ENCODE measurements at places on chromosomes 6 and 20. TPM values are rescaled to one million over a fixed set of nuclear protein-coding genes. Genes with fewer than 3 reads are reported as not detected.

- no peak for DNase-seq
These were observed 20.5 kb downstream of the THBS2 start for GRCh38 chr6:169233181-169233580.

TLDC2 gene
- 25.2 TPM for total RNA-seq

NCOA7 gene
- 25.6 TPM for total RNA-seq

GPR6 gene
- total RNA-seq: not detected

DNA sequence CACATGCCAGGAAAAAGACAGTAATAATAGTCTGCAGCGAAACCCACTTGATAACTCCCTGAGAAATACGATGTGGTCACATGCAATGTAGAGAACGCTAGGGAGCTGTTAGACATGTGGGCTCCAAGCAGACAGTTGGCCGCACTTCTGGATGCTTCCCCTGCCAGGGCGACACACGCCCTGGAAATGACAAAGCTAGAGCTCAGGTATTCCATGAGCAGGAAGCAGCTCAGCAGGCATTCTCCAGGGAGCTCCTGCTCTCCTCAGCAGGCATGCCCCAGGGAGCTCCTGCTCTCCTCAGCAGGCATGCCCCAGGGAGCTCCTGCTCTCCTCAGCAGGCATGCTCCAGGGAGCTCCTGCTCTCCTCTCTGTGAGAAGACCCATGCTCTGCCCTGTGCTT, 52.4 kb upstream of the NXT1 start:
- DNase-seq: no peak

DNA sequence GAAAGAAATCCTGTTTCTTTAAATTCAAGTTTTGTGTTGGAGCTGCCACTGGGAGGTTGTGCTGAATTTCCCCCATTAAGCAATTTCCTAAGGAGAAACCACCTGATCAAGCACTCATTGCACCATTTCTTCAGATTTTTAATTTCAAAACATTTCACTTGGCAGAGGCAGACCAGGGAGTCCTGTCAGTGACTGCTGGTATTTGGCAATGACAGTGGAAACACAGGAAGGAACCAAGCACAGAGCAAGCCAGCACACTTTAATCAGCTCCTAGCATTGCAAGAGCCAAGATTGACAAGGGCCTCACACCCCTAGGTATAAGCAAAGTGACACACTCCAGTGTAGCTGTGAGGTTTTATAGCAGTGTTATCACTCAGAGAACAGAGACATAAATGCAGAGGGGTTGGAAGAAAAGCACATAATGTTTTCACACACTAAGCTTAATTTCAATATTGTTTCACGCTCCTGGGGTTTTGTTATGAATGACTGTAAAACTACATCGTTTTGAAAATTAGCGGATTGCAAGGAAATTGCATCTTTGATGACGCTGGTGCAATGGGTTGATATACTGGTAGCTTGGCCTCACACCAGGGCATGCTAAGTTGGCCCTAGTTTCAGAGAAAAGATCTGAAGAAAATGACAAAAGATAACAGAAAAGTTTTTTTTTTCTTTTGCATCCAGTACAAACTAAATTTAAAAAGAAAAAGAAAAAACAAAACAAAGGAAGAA, 768.4 kb downstream of the TFAP2A start:
- no peak for DNase-seq

SPDEF gene
- 59.4 TPM for total RNA-seq

DNA sequence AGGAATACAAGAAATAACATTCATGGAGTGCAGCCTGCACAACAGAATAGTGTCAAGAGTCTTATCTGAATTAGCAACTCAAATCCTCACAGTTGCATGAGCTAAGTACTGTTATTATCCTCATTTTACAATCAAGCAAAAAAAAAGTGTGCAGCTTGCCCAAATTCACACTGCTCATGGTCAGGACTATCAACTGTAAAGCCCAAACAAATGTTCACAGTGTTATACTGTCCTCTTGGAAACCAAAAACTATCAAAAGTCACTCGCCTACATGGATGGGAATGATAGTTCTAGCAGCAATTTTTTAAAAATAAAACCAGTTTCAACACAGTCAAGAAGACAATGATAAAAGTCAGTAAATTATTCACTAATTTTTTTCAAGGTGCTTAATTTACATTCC, 114.6 kb upstream of the HSF2 start:
- no peak for DNase-seq

- no peak for DNase-seq
These were observed 307.5 kb upstream of the SULF2 start for GRCh38 chr20:48092596-48093280.
